ENCODE measurements at places on chromosomes 12 and 14.

- no peak for DNase-seq
These were observed 15.2 kb downstream of the ERC1 start for GRCh38 chr12:1006255-1006654.

- no peak for DNase-seq
These were observed 2.5 kb downstream of the CMAS start for GRCh38 chr12:22048351-22049041.

DNA sequence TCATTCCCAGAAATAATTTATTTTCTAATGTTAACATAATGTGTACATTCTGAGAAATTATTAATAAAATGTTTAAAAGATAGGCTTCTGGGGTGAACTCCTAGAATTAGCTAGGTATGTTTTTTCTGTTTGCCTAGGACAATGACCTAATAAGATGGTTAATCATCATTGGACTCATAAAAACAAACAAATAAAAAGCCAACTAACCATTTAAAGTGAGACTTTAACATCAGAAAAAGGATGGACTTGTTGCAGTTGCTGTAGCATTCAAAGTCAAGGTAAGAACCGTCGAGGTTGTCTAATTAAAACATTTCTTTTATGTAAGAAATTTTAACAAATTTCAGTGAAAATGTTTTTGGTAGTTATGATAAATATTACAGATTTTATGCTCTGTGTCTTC lies at the start of gene SLCO1B3:
TSS of gene SLCO1B3 (plus strand) at position 219 of the 400 bp plus-strand sequence. CDS start 5,034 bp downstream, outside the sequence.
- DNase-seq, result no peak

- DNase-seq, result no peak
These were observed 815.8 kb downstream of the BCL11B start for GRCh38 chr14:98456231-98456630.

DNA sequence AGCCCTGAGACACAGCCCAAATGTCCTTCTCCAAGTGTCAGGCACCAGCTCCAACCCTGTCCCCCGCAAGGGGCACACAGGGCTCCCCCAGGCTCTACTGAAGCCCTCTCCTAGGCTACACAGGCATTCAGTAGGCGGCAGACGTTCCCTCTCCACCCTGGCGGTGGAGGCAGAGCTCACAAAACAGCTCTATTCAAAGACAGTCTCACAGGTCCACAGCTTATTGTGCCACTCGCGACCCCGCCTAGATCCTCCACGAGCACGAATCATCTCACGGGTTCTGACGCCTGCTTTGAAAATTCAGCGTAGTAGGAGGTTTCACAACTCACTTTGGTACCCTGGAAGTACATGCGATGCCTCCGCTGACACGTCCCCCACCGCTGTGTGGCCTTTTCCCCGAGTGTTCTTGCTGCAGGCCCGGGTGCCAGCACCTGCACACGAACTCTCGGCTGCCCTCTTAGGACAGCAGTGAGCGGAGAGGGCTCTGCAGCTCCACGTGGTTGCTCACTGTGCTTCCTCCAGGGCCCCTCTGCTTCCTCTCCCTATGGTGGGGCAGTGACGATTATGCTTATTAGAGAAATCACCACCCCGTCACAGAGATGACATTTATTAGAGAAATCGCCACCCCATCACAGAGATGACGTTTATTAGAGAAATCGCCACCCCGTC lies 78.5 kb downstream of the ADGRD1 start:
- no peak for DNase-seq

DNA sequence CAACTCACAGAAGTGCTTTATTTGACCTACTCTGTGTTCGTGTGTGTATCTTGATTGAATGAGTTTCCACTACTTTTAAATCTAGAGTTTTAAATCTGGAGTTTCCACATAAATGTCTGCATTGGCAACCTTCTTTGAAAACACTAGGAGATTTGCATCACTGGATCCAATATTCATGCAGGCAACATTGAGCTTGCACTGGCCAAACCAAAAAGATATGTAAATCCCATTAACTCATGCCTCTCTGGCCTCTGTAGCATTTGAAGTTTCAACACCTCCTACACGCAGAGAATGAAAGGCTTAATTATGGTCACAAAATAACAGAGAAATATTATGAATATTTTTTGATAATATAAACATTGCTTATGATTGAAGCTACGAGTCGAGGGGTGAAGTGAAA lies 178.6 kb downstream of the DUSP6 start:
- DNase-seq, result no peak

DNA sequence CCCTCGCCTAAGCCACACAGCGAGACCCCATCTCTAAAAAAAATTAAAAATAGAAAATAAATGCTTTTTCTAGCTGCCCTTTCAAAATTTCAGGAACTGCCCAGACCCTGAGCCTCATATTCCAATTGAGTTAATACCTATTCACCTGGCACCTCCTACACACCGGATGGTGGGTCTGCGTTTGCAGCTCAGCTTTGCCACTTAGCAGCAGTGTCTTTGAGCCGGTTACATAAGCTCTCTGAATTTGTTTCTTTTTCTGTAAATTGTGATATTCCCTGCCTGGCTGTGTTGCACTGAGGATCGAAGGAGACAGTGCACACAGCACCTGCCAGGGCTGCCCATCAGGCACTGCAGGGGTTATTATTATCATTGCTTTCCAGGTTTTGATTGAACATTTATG lies 125.6 kb downstream of the EML1 start:
- DNase-seq, result no peak

- no peak for DNase-seq
These were observed 1312.8 kb downstream of the TMEM121 start for GRCh38 chr14:106838991-106839769.

DNA sequence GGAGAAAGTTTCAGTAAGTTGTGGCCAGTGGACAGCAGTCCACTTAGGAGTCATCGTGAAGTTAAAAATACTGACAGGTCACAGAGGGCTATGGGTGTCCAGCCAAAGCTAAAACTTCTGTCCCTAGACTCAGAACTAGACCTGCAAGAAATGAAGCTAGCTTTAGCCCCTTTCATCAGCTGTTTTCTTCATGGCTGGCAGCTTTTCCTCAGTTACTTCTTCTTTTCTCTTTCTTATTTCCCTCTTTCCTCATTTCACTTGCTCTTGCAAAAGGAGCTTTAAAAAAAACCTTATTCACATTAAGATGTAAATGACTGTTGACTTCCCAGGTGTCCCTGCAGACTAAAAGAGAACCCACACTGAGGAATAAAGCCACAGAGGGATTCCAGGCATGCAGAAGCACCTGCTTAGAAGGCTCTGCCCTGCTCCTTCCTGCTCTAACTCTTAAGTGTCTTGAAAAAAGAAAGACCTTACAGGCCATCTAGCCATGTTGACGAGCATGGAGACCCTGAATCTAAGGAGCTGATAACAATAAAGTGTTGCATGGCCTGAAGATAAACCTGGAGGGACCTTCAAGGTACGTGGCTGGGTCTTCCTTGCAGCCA lies 69.7 kb upstream of the CCND2 start:
- DNase-seq, result no peak

DNA sequence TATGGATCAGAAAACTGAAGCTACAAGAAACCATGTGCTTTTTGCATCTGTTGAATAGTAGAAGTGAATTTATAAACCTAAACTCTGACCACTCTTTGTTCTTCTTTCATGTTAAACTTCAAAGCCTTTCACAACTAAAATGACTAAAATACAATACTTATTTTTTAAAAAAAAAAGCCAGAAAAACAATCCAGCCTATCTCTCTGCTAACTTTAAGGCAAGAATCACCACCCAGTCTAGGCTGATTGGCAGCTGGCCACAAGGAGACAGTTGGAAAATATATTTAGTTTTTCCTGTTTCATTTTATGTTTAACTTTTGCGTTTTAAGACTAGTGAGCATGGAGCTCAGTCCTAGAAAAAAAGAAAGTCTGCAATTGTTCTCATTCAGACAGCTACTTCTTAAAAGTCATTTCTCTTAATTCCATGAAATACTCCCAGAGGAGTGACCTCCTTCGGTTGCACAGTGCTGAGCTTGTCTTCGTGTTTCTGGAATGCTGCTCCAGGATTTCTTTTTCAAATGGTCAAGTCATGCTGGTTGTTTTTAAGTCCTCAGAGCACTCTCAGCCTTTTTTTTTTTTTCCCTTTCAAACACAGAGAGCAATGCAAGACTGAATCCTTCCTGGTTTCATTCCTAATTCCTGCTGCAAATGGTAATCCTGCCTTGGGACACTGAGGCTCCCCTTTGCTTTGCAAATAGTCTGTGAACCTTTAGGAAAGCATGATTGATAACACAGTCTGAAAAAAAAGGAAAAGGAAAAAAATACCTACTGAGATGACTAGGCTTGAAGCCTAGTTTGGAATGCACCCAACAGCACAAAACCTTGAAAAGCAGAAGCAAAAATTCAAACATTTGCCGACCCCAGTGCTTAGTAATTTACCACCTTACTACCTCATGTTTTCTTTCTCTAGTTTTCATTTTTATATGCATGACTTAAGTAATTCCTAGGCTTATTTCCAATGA lies 233.3 kb upstream of the DAAM1 start:
- DNase-seq, result no peak

- no peak for DNase-seq
These were observed 6.0 kb downstream of the DMAC2L start for GRCh38 chr14:50318031-50318626.

DNA sequence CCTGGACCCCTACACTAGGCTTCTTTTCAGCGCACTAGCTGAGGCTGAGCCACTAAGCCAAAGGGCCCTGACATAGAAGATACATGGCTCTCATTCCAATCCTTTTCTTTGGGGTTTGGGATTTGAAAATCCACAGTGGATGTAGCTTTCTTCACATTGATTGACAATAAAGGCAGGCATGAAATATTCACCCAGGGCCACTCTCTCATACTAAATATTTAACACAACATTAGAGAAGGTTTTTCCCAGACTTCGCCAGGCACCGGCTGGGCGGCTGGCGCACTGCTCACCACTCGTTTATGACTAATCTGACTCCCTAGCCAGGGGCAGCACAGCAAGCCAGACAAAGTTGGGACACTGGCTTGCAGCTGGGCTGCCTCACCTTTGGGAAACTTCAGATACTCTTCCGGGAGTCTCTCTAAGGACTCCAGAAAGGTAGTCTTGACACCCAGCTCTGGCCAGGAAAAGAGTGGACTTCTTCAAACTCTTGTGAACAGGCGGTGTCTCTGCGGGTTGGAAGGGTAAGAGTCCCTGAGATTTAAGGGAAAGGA lies 699 bp upstream of the HOXC11 start:
- no peak for DNase-seq

- DNase-seq, result no peak
These were observed 19.7 kb upstream of the DIABLO start for GRCh38 chr12:122245553-122245952.

- DNase-seq, result no peak
These were observed 228.6 kb upstream of the RTL1 start for GRCh38 chr14:101132051-101132571.

DNA sequence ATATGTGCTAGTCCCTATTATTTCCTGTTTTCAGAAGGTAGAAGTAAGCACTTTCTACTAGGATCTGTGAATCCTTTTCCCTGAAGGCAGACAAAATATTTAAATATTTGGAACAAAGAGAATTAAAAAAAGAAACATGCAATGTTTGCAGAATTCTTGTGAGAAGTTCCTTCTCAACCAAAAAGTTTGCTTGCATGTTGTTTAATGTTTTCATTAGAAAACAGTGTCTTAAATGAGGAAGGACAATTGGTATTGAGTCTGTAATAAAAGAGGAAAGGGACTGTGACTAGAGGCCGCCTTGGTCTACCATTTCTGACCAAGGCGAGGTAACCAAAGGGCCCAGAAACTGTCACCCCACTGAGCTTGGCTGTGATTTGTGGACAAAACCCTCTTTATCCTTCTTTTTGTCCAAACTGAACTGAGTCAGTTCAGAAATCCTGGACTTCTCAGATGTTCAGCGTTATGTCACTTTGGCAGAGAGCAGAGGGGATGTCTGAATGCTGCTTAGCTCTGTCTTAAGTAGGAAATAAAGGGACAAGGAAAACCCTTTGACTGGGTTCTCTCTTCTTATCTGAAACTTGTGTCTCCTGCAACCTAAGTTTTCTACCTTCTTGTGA lies 129.8 kb upstream of the CPM start:
- no peak for DNase-seq

- DNase-seq, result no peak
These were observed 4.7 kb upstream of the GPATCH2L start for GRCh38 chr14:76146976-76147375.

DNA sequence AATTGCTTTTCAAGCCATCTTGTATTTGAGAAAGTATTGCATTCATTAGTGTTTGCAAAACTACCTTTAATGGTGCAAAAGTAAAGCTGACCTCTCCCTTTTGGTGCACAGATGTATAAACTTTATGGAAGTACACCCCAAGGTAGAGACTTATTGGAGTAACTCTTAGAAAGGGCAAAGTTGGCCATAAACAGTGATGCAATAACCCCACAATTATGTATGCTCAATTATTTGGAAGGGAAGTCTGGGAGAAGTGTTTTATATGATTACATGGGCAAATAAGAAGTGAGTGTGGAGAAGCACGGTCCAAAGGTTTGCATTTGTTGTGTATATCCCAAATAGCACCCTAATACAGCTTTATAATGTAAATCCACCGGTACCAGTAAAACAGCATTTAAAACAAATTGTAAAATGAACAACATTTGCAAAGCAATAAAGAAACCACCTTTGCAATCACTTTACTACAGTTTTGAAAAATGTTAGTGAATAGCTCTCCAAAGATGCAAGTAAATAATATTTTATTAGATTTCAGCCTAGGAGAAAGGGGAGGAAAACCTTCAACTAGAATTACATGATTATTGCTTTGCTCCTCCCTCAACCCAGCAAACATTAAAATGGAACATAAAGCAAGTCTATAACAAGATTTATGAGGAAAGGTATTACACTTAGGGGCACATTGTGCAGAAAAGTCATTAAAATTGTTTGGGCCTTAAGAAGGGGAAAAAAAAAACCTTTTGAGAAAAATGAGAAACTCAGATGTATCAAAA lies 70.5 kb downstream of the HMGA2 start:
- DNase-seq, result no peak

DNA sequence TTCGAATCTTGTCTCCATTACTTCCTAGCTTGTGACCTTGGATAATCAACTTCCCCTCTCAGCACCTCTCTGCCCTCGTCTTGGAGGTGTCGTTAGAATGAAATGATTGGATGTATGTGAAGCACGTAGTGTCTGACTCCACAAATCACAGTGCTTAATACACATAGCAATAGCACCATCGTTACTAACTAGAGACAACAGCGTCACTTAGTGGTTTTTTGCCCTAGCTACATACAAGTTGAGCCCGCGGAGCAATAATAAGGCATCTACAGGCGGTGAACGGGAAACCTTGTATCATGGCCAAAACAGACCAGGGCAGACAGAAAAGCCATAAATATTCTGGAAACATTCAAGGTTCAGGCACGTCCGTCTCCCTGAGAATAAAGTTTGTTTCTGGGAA lies 154.9 kb downstream of the ASCL4 start:
- DNase-seq, result no peak

- no peak for DNase-seq
These were observed 55.9 kb upstream of the SRRM4 start for GRCh38 chr12:118925407-118925806.

DNA sequence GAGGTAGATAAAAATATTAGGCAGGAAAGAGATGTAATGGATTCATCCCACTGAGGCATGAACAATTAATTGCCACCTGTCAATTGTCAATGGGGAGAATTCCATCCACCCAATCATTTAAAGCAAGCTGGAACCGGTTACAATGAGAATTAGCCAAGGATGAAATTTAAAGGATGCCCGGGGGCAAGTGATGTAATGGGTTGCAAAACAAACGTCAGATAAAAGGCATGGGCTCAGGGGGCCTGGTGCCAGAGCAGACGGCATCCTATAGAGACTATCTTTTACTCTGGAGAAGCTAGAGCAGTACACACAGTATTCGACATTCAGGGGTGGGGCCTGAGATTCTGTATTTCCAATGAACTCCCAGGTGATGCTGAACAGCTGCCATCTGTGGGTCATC lies 80.5 kb upstream of the ZFP36L1 start:
- DNase-seq, result no peak

GRCh38 chr12:96329545-96329944 lies 70.7 kb downstream of the CDK17 start:
- no peak for DNase-seq

Data from stimulated activated CD4-positive, alpha-beta T cell treated with anti-CD3 and anti-CD28 coated beads, Interleukin-12 subunit alpha, Interleukin-12 subunit beta, amount 100 ng/mL, for 48 hours (primary cell).